ENCODE measurements at places on chromosomes 7 and 10.

GRCh38 chr7:2019711-2020511 is 212.8 kb downstream of the MAD1L1 start:
- no peak for DNase-seq

- DNase-seq, result no peak
Measured at GRCh38 chr10:3248526-3249306, 76.1 kb upstream of the PITRM1 start.

DNA sequence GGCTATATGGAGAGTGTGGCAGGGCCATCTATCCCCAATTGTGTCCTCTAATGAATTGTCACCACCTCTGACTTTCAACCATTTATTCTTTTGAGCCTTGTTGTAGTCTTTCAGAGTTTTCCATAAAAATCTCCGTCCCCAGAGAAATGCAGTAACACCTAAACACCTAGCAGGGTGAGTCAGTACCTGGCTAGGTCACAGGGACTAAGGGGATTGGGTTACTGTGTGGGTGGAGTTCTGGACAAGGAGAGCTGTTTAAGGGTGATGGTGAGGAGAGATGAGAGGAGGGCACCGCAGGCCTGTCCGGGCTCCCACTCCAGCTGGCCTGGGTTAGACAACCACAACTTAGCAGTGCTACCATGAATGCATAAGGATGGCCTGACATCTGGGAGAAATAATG is 186.2 kb upstream of the LYZL1 start:
- DNase-seq, result no peak

DNA sequence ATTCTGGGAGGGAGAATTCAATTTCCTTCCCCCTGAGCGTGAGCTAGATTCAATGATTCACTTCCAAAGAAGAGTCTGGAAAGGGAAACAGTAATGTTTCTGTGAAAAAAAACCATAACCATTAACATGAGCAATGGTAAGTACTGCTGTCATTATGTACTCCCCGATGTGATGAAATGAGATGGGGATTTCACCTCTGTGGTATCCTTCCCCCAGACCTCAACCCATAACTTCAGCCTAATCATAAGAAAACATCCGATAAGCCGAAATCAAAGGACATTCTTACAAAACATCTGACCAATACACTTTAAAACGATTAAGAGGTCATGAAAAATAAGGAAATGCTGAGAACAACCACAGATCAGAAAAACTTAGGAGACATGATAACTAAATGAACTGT is 27.2 kb downstream of the EZH2 start:
- no peak for DNase-seq

DNA sequence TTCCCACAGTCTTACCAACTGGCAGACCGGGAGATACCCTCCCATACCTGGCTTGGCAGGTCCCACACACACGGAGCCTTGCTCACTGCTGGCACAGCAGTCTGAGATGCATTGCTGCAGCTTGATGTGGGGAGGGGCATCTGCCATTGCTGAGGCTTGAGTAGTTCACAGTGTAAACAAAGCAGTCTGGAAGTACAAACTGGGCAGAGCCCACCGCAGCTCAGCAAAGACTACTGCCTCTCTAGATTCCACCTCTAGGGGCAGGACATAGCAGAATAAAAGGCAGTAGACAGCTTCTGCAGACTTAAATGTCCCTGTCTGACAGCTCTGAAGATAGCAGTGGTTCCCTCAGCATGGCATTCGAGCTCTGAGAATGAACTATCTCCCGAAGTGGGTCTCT is 69.6 kb upstream of the RELN start:
- no peak for DNase-seq

- no peak for DNase-seq
Measured at GRCh38 chr10:51214207-51215196, 140.2 kb downstream of the PRKG1 start.

DNA sequence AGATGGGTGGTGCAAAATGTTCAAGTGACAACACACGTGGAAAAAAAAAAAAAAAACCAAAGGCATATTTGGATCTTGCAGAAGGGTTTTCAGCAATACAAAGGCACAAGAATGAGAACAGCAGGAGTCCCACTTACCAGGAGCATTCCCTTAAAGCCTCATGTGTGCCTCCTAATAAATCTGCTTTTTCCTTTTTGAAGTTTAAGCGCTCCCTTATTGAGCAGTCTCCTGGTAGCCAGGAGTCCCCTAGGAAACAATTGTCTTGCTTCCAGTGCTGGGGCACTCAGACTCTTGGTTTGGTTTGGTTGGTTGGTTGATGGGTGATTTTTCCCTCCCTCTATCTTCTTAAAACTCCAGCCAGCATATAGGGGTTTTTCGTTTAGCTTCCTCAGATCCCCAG is 321.8 kb upstream of the NFE2L3 start:
- DNase-seq, result no peak

GRCh38 chr10:97116462-97117162 is 69.1 kb downstream of the SLIT1 start:
- no peak for DNase-seq

Data from Caco-2 (cell line).